Neural crest cell (in vitro differentiated cells): ENCODE measurements at places on chromosomes 13 and 19.
A peak's percentile ranks its signal among the peaks of the same experiment; 100 is the strongest.

DNA sequence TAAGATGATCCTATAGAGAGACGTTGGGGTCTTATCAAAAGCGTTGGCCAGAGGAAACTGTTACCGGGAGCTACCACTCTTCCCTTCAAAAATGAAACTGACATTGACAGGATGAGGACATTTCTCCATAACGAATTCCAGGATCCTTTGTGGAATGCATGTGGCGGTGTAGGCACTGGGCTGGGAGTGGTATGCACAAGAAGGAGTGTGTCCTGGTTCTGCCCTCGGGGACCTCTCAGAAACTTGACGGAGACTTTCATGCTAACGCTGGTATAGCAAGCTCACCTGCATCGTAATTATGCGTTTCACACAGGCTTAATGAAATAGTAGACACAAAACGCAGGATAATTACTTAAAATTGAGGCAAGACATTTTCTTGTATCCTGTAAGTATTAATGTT lies 441.1 kb downstream of the FGF9 start:
- no peak for DNase-seq

- no peak for DNase-seq
Observed at GRCh38 chr19:12574036-12574435, 22.8 kb upstream of the ZNF564 start.

DNA sequence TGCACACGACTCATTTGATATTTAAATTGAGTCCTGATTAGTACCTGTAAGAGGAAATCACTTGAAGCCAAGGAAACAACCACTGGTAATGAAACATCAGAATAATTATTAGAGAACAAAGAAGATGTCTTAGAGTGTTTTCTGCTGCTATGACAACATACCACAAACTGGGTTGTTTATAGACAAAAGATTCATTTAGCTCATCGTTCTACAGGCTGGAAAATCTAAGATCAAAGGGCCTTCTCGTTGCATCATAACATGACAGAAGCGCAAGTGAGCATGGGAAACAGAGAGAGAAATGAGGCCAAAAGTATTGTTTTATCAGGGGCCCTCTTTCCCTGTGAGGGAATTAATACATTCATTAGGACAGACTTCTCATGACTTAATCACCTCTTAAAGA lies 1024.0 kb upstream of the PCDH9 start:
- DNase-seq, result no peak

- peak; percentile 75 for DNase-seq
Observed at GRCh38 chr19:50147462-50148423, 15.3 kb downstream of the IZUMO2 start.

DNA sequence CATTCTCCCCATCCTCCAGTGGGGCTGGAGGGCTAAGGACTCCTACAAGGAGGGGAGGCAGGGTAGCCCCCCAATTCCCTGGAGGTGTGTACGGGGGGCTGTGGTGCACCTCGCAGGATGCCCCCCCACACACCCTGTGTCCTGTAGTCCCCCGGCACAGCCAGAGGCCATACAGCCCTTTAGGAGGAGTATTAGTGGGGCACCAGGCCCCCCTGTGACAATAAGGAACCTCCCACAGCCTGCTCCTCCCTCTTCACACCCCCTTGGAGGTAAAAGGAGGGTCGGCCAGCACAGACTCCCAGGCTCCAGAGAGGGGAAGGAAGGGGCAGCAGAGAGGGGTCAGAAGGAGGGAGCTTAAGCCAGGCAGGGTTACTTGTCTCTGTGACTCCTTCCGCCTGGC lies at the start of gene NANOS3:
TSS of gene NANOS3 (plus strand) at position 301 of the 400 bp plus-strand sequence. CDS start 115 bp downstream, outside the sequence.
- no peak for DNase-seq

DNA sequence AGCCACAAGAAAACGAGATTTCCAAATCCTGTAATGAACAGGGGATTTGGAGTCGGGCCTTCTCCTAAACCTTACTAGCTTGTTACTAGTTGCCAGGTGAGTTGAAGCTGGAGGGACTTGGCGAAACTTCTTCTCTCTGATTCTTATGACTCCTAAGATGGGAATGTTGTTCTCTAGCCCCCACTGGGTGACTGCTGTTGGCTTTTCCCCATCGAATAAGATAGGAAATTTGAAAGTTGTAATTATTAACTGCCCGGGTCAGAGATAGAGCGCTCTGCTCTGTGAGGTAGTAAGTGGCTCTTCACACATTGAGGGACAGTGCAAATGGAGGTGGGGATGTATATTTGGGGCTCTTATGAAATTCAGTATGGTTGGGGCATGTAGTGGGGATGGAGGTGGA lies 111.2 kb upstream of the MBNL2 start:
- no peak for DNase-seq

DNA sequence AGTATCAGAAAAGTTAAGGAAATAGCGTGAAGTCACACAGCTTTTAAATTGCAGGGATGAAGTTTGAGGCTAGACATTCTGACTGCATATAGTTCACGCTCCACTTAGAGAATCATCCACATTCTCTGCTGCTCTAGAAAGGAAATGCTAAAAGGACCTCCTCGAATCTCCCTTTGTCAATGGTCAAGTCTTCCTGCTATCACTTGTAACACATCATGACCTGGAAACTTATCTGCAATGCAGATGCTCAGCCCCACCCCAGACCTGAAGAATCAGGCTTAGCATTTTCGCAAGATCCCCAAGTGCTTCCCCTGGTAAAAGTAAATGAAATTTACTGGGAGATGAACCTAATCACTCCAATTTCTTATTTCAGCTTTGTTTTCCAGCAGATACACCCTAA lies 372.1 kb downstream of the LIG4 start:
- DNase-seq, result no peak

DNA sequence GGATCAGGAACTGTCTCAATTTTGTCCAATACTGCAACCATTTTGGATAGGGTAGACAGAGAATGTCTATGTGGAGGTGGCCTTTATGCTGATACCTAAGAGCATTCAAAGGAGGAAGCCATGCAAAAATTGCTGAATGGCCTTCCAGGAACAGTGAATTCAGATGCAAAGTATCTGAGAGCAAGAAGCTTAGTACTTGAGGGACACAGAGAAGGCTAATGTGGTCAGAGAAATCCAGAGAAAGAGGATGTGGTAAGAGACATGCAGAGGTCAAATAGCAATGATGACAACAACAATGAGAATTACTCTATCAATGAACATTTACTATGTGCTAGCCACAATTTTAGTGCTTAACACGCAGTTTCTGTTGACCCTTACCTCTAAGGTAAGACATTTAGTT lies 785.6 kb upstream of the KLHL1 start:
- DNase-seq, result no peak

GRCh38 chr19:10538204-10538983 lies 5.3 kb upstream of the ATG4D start:
- no peak for DNase-seq

DNA sequence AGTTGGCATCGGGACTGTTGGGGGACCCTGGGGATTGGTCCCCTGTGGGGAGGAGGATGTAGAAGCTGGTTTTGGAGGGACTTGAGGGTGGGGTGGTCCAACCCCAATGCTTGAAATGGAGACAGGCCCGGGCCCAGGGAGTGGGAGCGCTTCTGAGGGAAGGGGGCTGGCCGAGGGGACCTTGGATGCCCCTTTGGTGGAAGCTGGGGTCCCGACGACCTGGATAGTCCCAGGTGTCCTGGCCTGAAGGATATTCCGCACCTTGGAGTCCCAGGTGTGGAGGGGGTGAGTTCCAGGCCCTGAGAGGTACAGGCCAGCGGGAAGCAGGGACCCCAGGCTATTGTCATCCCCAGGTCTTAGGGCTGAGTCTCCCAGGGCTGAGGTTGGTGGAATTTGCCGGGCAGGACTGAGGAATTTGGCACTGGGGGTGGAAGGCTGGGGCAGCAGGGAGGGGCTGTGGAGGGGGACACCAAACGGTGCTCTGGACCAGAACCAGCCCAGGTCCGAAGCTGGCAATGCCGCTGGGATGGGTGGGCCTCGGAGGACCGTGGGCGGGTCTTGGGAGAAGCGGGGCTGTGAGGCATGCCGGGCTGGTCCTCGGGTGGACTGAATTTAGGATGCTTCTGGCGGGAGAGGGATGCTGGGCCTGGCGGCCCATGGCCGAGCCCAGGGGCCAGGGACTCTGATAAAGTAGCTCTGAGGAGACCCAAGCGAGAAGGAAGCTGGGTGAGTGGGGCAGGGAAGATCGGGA lies 1.8 kb downstream of the HDGFL2 start:
- no peak for DNase-seq

DNA sequence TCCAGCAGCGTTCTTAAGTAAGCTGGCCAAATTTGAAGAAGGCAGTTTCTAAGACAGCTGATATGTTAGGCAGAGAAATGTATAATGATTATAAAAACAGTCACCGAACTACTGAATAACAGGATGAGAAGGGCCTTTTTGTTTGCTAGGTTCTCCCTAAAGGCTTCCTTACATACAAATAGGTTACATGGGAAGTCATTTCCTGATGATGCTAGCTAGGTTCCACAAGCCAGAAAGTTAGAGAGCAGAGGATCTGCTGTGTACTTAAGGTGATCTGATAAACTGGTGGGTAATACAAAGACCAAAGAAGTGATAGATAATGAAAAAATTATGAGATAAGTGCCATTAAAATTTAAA lies 139.7 kb downstream of the VWA8 start:
- no peak for DNase-seq

DNA sequence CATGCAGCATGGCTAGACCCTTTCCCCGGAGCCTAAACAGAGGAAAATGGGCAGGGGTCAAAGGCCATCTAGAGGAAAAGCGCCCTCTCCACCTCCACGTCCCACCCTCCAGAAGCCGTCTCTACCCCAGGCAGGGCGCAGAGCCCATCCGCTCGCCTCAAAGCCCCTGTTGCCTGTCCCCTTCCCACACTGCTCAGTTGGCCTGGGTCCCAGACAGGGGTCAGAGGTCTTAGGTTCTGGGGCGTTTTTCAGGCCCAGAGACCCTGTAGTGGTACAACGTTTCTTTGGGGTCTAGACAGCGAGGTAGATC lies 285 bp downstream of the TMEM143 start:
- DNase-seq, result no peak

DNA sequence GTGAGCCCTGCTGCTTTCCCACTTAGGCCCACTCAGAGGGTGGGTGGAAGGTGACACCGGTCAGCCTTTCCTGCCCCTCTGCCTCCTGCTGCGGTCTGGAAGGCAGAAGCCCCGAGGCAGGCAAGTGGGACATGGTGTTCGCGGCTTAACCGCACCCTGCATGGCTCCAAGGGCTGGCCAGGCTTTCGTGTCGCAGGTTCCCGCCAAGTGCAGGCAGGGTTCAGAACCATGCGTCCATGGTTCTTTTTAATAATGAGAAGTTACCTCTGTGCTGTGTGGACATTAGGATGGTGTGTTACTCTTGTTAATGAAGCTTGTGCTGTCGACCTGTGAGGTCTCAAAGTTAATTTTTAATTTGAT lies 986 bp downstream of the DGKH start:
- DNase-seq, result no peak

- DNase-seq, result no peak
Observed at GRCh38 chr19:52741951-52742485, 7.2 kb upstream of the ZNF611 start.

GRCh38 chr19:33484226-33484774 lies 37.3 kb downstream of the PEPD start:
- DNase-seq, result no peak

- no peak for DNase-seq
Observed at GRCh38 chr13:82766732-82767321, 1115.4 kb downstream of the SLITRK1 start.

- no peak for DNase-seq
Observed at GRCh38 chr13:50243931-50244330, 228.7 kb downstream of the KCNRG start.

- peak; percentile 85 for DNase-seq
Observed at GRCh38 chr13:112689303-112690245, at the start of gene ATP11A. TSS of gene ATP11A (plus strand) at chr13:112690038. CDS start at chr13:112690417, 379 bp downstream.

DNA sequence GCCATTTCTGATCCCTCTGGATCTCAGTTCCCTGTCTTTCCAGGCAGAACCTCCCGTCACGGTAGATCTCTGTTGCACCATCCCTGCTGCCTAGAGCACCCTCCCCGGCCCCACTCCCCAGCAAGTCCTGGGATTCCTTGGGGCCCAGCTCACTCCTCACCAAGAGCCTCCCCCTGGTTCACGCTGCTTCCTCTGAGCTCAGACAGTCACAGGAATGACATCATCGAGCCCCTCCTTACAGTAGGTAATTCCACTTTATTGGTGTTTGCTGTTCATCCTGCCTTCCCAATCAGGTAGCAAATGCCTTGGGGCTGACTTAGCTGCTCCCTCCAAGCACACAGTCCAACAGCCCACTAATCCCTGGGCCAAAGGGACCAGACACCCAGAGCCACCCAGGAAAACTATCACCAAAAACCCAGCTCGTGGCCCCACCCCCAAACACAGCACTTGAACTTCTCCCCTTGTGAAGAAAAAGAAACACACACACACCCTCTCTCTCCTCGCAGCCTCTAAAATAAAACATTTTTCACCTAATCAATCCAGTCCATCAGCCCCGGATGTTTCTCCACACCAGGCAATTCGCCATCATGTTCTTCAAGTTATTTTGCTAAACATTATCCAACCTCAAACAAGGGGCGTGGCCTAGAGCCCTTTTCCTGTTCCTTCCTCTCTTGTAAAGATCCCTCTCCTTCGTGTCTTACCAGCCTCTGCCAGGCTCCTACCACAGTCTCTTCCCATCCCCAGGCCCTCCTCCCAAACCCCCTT lies 2.5 kb downstream of the NAPA start:
- DNase-seq, result no peak

DNA sequence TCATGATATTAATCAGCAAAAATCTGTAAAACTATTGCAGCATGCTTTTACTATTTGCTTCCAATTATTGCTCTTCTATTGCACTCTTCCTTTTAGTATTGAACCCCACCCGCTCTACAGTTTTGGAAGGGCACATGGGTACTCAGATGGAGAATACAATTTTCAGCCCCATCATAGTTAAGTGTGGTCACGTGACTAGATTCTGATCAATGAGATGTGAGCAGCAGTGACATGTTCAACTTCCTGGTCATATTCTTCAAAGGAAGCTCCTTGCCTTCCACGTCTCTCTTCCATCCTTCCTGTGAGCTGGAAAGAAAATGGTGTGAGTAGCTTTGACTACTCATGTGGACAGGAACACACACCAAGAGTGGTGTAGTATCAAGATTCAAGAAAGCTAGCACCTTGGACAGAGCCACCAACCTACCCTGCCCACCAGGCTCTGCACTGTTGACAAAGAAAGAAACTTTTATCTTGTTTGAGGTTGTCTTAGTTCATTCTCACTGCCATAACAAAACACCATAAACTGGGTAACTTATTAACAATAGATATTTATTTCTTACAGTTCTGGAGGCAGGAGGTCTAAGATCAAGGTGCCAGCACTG lies 3.8 kb upstream of the FGF14 start:
- no peak for DNase-seq

DNA sequence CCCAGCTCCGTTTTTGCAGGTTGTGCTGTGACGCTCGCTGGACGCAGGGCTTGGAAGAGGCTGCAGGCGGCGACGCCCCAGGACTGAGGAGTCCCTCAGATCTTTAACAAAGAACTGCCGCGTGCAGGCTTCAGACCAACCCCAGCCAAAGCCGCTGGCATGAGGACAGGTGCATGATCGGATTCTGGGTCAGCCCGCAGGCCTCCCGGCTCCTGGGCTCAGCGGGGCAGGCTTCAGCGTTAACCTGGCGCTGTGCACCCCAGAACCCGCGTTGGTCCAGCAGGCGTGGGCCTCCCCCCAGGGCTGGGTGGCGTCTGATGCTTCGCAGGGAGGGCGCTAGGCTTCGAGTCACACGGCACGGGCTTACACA lies 920 bp upstream of the TIMM13 start:
- DNase-seq, result no peak

GRCh38 chr19:35085947-35086346 lies 29.7 kb upstream of the FXYD3 start:
- no peak for DNase-seq

- DNase-seq, result peak; percentile 65
Observed at GRCh38 chr19:48390188-48391099, 907 bp downstream of the KDELR1 start.
